Sciatic nerve (tissue), 2 donors: ENCODE measurements at places on chromosomes 7 and 10. TPM values are rescaled to one million over a fixed set of nuclear protein-coding genes. Genes with fewer than 3 reads are reported as not detected.

The CPA2 gene
- 1.2 TPM for total RNA-seq

The CLDN4 gene
- 0.85 TPM for total RNA-seq

The ARID5B gene
- 63.8 TPM for total RNA-seq

The ZNF804B gene
- not detected for total RNA-seq

The MKRN1 gene
- total RNA-seq = 113 TPM

The PDCD11 gene
- 21.0 TPM for total RNA-seq

The IFIT3 gene
- 25.5 TPM for total RNA-seq

The ZNF467 gene
- 10.1 TPM for total RNA-seq

The NRCAM gene
- total RNA-seq = 17.4 TPM

The SUFU gene
- 19.7 TPM for total RNA-seq

The FAM171A1 gene
- 32.6 TPM for total RNA-seq
